ENCODE measurements at places on chromosomes 4 and X.

- DNase-seq, result no peak
Measured at GRCh38 chr4:38189445-38189844, 229.2 kb downstream of the PTTG2 start.

DNA sequence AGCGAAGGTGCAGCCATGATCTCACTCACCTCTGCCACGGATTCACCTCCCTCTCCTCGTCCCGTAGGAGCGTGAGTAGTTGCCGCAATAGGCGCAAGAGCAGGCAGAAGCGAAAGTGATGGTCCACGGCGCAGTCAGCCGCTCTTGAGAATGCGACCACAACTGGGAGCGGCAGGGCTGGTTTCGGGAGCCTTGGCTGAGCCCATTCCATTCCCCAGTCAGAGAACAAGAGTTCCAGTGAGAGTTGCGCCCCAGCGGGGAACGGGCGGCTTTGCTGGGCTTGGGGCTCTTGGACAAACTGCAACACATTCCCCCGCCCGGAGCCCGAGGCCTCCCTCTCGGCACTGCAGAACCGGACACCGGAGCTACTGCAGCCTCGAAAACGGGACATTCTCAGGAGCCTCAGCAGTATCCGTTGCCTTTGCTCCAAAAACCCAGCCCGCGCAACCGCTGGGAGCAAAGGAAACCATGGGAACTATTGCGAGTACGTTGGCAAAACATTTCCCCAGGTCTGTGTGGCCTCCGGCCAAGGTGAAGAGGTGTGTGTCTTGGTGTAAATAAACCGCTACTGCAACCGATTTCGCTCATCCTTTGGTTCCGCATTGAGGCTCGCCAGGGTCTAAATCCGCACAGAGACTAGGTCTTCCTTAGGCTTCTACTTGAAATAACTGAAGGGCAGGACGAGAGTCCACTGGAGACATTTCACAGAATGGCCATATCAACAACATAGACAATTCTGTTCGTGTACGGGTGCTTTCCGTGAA, 5.7 kb upstream of the ZBTB33 start:
- DNase-seq, result peak; percentile 60

DNA sequence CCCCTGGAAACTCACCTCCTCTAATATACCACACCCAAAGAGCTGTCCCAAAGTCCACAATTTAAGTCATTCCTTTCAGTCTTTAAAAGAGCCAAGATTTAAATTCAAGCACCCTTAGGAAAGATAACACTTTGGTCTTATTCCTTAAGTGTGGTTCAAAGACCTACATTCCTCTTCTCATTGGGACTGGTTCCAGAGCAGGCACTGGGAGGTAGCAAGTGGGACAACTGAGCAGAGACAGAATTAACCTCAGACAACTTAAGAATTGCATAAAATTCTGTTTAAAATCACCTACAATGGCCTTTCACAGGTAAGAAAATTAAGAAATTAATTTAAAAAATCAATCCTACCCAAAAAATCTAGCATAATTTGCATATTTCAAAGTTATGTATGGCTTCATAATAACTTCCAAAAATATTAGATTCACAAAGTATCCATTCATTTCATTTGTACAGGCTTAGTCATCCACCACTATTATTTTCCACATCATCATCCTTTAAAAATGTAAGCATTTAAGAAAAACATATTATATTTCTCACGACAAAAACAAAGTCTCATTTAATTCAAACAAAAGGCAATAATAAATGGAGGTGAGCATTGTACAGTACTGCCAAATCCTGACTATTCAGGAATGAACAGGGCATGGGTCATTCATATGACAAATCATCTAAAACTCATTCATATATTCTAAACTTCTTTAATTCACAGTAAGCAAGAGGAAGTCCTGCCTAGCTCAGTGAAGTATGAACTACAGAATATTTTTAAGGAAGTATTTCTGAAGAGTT, 13.6 kb downstream of the PRSS12 start:
- DNase-seq, result no peak

DNA sequence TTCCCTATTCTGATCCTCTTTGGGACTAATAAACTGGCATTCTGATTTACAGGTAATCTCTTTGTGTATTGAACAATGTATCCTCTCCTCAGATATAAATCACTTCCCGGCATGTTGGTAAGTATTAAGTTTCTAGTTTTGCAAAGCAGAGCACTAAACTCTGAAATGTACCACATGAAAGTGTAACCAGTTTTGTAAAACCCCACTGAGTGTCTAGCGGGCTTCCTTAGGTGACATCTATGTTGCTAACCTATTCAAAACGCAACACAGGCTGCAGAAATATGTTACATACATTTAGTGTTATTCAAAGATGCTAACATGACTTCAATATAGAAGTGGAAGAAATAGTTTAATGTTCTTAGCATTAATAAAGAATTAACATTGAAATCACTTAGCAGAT, 25.2 kb downstream of the DNAJB14 start:
- no peak for DNase-seq

DNA sequence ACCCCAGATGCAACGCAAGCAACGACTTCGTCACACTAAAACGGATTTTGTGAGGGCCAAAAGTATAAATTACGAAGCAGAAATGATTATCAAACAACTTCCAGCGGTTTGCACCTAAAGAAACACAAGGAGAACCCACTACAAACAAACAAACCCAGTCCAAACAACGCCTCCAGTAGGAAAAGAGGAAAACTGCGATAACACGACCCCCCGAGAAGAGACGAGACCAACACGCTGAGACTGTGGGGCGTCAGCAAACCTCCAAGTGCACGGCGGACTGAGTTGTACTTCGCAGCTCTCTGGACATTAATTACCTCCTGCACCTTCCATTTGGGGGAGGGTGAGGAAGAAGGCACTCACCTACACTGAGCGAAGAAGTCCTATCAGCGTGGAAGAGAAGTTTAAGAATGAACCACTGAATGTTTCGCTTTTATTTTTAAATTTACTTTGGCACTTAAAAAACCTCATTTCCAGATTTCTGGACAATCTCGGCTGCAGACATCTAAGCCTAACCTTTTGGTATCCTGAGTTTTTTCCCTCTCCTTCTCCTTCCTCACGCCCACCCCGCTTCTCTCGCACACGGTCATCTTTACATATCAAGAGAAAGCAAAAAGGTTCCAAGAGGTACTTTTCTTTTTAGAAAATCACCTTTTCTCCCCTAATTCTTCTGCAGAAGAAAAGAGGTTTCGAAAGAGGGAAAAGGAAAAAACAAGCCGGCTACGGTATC, at the start of gene MAB21L2:
MAB21L2 (plus strand) TSS at position 6 of the 727 bp plus-strand sequence. CDS start 879 bp downstream, outside the sequence.
- no peak for DNase-seq

GRCh38 chrX:23752740-23753415, 9.8 kb upstream of the ACOT9 start:
- no peak for DNase-seq

GRCh38 chr4:84258905-84259830, 239.9 kb downstream of the NKX6-1 start:
- DNase-seq, result peak; percentile 11
